HT1080 (cell line): ENCODE measurements at places on chromosomes 4 and X. TPM values are rescaled to one million over a fixed set of nuclear protein-coding genes. Genes with fewer than 3 reads are reported as not detected.

The SNCA gene
- total RNA-seq = not detected in 2 replicates

The STEEP1 gene
- total RNA-seq = 45.4 and 50.0 TPM in 2 replicates

The PRAF2 gene
- 8.6 and 22.1 TPM in 2 replicates for total RNA-seq

The TDO2 gene
- total RNA-seq = 0.50 and 1.0 TPM in 2 replicates

The LARP1B gene
- total RNA-seq = 11.5 and 12.1 TPM in 2 replicates

The SMIM31 gene
- total RNA-seq = not detected in 2 replicates

The NEIL3 gene
- 12.6 and 13.1 TPM in 2 replicates for total RNA-seq

GRCh38 chrX:27466051-27466450 is 2.9 kb upstream of the PPP4R3C start:
- DNase-seq = no peak

GRCh38 chrX:132855780-132856341 is 102.6 kb downstream of the HS6ST2 start:
- no peak for DNase-seq

GRCh38 chr4:73409978-73410548 is 6.0 kb downstream of the ALB start:
- DNase-seq = no peak

GRCh38 chr4:186342582-186342981 is 76.6 kb downstream of the F11 start:
- DNase-seq = peak; percentile 44

DNA sequence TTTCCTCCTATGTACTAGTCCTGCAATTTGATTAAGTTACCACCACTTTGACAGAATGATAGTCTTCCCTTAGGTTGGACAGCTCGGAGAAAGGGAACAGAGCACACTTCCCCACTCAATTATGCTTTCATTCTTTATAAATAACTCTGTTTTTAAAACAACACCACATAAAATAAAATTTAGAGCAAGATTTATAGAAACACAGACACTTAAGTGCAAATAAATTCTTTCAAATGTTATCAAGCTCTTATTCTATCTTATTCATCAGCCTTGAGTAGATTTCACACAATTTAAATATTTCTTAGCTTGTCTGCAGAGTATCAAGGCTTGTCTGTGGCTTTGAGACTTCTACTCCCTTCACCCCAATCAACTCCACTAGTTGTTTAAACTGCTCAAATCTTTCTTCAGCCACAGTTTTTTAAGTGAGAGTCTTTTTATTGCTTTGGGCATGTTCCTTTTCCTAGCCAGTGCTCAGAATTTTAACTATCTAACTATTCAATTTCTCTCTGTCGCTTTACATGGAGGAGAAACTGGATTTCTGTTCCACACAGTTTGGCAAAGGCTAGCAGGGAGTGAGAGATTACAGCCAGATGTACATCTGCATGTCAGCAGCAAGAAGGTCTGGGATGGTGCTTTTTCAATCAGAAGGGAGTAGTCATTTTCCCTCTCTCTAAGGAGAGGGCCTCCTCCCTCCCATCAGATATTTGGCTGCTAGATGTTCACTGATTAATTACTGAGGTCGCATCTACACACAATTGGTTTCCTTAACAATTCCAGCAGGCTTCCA is 53.1 kb upstream of the PLAC1 start:
- no peak for DNase-seq

DNA sequence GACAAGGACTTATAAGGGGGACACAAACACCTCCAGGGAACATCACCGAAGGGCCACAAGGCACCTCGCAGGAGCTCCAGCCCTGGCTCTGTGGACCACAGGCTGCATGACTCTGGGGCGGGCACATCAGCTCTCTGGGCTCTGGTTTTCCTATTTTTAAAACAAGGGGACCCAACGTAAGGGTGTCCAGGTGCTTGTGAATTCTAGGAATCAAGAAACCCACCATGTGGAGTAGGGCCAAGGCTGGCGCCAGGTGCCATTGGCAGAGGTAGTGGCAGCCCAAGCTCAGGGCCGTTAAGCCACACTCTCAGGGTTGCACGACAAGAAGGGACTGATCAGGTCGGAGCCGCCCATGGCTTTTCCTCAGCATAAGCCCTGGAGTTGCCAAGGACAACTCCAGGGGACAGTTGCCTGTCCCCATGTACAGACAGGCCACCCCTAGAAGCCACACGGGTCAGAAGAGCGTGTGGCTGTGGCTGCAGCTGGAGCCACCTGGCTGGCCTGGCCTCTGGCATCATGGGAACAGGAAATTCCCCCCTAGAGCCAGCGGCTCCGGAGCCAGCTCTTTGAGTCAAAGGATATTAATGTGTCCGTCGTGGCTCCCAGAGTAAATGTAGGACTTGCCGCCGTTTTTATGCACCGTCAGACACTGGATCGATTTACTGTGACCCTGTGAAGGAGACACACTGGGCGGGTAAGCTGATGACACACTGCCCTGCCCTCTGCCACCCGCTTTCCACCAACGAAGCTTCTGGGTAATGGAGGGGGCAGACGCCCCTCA is 32.5 kb downstream of the WDR1 start:
- no peak for DNase-seq

- DNase-seq = no peak
These were observed 137.8 kb upstream of the CPEB2 start for GRCh38 chr4:14864365-14865030.

DNA sequence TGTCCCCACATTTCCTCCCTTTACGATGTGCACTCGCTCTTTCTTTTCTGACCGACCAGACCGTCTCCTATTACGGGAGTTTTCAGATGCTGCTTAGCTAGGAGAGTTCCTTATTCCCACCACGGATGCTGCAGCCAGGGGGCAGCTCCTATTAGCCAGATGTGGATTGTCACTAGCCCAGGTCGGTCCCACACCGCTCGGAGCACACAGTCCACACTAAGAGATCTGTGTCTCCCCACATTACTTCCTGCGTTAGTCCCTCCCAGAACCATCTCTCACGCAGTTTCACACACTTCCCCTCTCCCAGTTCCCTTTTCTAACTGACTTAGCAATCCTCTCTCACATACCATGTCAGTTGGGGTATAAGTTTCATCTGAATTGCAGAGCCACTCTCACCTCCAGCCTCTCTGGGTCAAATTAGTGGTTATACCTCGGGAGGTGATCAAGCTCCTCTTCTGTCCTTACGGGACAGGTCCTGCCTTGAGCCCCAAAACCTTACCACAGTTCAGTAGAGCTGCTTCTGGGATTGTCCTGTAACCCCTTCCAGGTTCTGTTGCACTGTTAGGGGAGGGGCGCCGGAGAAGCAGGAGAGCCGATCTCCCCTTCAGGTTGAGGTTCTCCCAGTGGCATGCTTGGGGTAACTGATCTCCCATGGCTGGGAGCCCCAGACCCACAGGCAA is 28.2 kb downstream of the SULT1E1 start:
- DNase-seq = no peak

DNA sequence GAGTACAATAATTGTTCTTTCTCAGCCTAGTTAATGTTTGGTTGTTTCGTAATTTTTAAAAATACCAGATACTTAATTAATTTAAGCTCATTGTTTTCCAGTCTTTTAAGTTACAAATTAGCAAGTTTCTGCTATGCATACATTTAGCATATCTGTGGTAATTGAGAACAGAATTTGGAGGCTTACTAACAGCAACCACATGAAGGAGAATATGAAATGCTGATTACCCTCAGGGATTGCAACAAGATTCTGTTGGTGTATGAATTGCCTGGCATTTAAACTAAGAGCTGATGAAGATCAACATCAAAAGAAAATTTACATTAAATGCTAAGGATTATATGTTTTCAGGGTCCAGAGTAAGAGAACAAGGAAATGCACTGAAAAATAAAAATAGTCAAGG is 580.0 kb upstream of the INTU start:
- DNase-seq = no peak

- no peak for DNase-seq
These were observed 8.7 kb upstream of the GABRE start for GRCh38 chrX:151983186-151983585.

GRCh38 chr4:76511947-76512346 is 76.9 kb downstream of the SHROOM3 start:
- no peak for DNase-seq

GRCh38 chrX:46551494-46552128 is 6.4 kb upstream of the ZNF674 start:
- DNase-seq = peak; percentile 73

DNA sequence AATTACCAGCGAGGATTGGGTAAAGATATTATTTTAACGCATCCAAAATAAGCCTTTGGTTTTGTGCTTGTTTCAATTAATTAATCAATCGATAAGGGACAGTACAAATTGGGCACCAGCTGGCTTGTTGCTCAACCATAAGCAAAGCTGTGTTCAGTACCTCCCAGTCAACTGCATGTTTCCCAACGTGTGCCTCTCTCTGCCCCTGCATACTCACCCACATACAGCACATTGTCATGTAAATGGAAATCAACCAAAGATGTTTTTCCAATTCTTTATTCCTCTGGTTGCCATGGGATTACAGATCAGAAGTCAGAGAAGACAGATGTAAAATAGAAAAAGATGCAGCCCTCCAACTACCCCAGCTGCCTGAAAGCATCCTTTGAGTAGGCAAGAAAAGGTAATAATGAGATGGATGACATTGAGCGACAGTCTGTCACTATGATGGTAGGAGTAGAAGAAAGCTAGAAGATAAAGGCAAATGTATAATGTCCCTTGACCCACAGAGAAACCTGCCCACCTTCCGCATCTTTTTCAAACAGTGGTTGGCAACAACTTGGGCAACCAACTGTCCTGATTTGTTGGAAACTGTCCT is 92.7 kb upstream of the TSPAN7 start:
- no peak for DNase-seq

DNA sequence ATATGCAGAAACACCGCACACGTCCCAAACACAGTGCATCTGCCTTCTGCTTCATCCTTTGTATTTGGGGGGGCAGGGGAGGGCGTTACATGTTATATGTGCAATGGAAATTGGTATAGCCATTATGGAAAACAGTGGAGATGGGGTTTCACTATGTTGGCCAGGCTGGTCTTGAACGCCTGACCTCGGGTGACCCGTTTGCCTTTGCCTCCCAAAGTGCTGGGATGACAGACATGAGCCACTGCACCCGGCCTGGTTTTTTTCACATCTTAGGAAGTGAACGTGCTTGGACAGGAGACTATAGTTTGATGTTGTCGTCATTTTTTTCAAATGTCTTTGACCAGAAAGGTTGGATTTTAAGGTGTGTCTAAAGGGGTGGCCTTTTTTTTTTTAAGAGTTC is 88.6 kb downstream of the DHRSX start:
- no peak for DNase-seq

GRCh38 chr4:122514671-122515070 is 58.1 kb upstream of the IL2 start:
- DNase-seq = no peak

DNA sequence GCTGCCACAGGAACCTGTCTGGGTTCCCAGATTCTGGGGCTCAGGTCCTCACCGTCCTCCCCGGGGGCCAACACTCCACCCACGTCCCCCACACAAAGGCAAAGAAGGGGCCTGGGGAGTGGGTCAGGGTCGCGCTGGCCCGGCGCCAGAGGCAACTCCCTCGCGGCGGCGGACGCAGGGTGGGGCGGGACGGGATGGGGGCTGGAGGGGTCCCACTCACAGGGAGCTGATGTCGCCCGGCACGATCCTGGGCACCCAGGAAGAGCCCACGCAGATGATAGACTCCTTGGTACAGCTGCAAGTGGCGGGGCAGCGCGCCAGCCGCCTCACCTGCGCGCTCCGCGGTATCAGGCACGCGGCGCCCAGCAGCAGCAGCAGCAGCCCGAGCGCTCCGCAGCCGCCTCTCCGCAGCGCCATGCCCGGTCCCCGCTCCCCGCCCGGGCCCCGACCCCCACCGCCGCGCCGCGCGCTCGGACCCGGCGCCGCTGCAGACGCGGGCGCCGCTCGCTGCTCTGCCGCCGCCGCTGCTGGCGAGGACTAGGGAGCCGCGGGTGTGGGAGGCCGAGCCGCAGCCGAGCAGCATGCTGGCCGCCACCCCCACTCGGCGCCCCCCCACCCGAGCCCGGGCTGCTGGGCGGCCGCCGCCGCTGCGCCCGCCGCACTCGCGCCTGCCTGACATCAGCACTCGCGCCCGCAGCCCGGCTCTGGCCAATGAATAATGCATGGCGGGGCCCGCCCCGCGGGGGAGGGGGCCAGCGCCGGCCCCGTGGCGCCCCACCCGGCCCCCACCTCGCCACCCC is at the start of gene LGI2:
Gene LGI2 (minus strand): TSS at position 670 of the 800 bp plus-strand sequence. CDS start 253 bp downstream, at position 417.
- no peak for DNase-seq

- DNase-seq = no peak
These were observed 574.0 kb upstream of the GALNTL6 start for GRCh38 chr4:171239196-171239595.

GRCh38 chr4:99608417-99608816 is 33.8 kb downstream of the MTTP start:
- no peak for DNase-seq

DNA sequence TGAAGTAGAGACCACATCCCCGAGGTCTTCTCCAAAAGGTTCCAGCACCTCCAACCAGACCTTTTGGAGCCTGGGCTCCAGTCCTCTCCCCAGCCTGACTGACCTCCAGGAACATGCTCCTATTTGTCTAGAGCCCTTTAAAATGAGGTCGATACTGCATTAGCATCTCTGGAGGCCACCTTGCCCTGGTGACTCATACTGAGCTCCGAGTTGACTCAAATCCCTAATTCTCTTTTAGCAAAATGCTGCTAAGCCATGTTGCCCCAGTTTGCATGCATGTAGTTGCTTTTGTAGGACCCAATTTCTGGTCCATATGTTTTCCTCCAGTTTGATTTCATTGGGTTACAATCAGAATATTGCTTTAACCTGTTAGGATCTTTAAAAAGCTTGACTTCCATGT is 43.5 kb upstream of the CITED1 start:
- no peak for DNase-seq
